Stimulated activated CD4-positive, alpha-beta T cell treated with anti-CD3 and anti-CD28 coated beads, Interleukin-1b, Interleukin-23, amount 100 ng/mL, for 1 hour (primary cell): ENCODE measurements at places on chromosomes 12 and 14.

DNA sequence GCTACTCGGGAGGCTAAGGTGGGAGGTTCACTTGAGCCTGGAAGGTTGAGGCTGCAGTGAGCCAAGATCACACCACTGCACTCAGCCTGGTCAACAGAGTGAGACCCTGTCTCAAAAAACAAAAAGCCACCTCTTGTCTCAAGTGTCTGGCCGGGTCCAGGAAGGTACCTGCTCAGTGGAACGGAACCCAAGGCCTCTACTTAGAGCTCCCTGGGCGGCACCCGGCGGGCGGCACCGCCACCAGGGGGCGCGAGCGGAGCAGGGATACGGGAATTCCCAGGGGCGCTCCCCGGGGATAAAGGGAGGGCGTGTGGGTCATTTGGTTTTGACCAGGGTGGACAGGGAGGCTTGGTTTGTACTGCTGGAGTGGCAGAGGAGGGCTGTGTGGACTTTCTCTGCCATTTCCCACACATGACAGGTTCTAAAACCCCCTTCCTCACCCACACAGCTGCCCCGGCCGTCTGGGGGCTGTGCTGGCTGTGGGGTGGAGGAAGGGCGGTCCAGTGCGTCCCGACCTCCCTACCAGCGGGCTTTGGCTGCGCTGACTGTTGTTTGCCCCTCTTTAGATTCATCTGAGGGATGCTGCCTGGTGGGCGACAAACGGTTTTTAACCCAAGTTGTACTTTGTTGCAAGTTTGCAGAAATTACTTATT lies 91.4 kb downstream of the SETD3 start:
- DNase-seq: peak; percentile 21

GRCh38 chr12:120734210-120734609 lies 8.6 kb downstream of the ACADS start:
- DNase-seq: no peak

DNA sequence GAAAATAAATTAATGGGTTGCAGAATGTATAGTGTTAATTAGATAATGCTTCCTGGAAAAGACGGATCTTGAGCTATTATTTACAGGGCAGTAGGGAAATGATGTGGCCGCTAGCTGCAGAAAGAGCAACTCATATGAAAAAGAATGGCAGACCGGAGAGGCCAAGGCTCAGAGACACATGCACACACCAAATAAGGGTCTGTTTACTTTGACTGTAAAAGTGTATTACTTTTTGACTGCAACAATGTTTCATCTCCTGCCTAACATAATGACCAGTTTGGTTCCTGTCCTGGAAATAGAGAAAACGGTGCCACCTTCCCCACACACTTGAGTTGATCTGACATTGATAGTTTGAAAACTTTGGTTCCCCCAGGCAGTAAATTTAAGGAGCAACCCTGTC lies 290.9 kb downstream of the CACNA1C start:
- no peak for DNase-seq

DNA sequence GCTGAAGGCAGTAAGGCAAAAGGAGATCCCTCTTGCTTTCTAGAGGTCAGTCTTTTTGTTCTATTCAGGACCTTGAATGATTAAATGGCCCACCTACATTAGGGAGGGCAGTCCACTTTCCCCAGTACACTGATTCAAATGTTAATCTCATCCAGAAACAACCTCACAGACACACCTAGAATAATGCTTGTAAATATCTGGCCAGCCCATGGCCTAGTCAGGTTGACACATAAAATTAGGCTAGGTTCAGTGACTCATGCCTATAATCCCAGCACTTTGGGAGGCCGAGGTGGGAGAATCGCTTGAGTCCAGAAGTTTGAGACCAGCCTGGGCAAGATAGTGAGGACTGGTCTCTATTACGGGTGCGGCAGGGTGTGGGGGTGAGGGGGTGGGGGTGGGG lies 43.5 kb downstream of the MIPOL1 start:
- no peak for DNase-seq

- no peak for DNase-seq
Observed at GRCh38 chr14:88289234-88289633, 33.8 kb downstream of the KCNK10 start.

GRCh38 chr14:23727566-23728335 lies 91.6 kb downstream of the DHRS2 start:
- DNase-seq: no peak

- no peak for DNase-seq
Observed at GRCh38 chr12:20950248-20950647, 139.7 kb downstream of the SLCO1B3 start.

DNA sequence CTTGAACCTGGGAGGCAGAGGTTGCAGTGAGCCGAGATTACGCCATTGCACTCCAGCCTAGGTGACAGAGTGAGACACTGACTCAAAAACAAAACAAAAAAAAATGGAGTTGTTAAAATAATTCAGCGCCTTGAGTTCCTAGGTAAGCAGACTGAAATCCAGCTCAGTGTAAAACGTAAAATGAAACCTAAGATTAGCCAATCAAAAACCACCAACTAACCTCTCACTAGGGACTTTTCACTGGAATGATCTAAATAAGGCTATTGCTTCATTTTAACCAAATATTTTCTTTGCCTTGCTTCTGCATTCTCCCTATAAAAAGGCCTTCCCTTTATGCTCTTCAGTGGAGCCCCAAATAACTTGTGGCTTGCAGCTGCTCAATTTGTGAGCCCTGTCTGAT lies 91.6 kb upstream of the HIF1A start:
- no peak for DNase-seq
